Posterior vena cava (tissue), 2 donors: ENCODE measurements at places on chromosomes 16 and 17. TPM values are rescaled to one million over a fixed set of nuclear protein-coding genes. Genes with fewer than 3 reads are reported as not detected.

DNA sequence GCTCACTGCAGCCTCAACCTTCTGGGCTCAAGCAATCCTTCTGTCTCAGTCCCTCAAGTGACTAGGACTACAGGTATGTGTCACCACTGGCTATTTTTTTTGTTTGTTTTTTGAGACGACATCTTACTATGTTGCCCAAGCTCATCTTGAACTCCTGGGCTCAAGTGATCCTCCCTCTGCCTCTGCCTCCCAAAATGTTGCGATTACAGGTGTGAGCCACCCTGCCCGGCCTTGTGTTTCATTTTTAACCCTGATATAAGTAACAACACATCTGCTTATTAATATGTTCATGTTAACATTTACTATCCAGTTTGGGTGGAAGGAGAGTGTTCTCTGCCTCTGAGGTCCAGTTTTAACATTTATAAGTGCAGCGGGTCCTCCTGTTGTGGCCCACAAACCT is 3.1 kb downstream of the FAM20A start:
- DNase-seq: no peak

DNA sequence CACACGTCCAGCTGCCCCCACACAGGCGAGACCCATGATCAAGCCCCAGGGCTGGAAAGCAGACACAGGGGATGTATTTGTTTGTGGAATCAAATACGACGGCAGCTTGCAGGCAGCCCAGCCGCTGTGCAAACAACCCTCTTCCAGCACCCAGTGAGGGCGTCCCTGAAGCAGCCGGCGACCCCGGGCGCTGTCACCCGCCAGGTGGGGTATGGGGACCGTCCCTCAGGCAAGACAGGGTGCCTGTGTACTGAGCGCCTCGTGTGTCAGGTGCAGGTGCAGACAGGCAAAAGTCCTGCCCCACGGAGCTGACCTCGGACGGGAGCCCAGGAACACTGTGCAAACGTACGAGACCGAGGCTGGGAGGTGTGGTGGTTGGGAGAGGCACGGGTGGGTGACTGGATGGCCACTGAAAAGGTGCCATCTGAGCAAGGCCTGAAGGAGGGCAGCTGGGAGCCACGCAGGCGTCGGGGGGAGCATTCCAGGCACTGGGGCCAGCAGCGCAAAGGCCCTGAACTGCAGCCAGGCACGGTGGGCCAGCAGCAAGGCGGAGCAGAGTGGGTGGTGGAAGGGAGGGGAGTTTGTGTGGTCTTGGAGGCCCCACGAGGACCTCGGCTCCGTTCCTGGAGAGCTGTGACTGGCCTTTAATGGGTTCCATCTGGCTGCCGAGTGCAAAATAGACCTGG is 48.5 kb downstream of the CBFA2T3 start:
- no peak for DNase-seq

CSH2 gene
- not detected for total RNA-seq

DNA sequence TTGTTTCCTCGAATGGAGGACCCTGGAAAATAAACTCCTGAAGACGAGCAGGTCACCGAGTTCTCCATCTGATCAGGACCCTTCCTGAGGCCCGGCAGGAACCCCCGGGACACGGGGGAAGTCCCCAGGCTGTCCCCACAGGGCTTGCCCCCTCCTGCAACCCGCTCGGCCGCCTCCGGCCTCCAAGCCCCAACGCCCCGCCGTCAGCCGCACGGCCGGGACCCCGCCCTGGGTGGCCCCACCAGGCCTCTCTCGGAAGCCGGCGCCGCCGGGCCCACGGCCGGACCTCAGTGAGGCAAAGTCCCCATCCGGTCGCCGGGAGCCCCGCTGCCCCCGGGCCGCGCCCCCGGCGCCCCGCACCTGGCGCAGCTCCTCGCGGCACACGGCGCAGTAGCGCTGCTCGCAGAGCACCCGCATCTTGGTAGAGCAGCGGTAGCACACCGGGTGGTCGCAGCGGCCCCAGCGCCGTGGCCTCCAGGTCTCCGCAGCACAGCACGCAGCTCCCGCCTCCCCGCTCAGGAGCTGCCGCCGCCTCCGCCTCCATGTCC is 383 bp downstream of the ZNF598 start:
- DNase-seq: no peak

KRTAP1-5 gene
- total RNA-seq: not detected

- no peak for DNase-seq
Measured at GRCh38 chr16:19868421-19868820, 16.2 kb downstream of the GPRC5B start.

GRCh38 chr17:5126719-5127488 is 11.1 kb downstream of the USP6 start:
- DNase-seq: peak; percentile 70

DNA sequence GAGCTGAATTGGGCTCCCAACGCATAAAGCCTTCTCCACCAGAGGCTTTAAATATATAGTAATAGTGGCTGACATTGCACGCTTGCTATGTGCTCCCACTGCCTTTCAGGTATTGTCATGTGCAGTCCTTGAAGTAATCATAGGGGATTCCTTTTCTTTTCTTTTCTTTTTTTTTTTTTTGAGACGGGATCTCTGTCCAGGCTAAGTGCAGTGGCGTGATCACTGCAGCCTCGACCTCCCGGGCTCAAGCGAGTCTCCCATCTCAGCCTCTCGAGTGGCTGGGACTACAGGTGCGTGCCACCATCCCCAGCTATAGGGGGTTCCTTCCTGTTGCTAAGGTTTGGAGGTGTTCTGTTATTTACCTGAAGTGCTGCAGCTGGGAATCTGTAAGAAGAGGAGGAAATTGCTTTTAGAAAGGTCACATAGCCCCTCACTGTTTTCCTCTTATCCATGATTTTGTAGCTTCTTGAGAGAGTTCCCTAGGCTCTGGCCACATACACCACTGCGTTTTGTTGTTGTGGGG is 845 bp downstream of the RPL27 start:
- no peak for DNase-seq
